ENCODE measurements at places on chromosomes 1 and 21.

- no peak for DNase-seq
These were observed 29.8 kb downstream of the SOAT1 start for GRCh38 chr1:179323436-179323835.

- DNase-seq = peak; percentile 61
These were observed 36.6 kb downstream of the PTGS2 start for GRCh38 chr1:186643614-186644013.

DNA sequence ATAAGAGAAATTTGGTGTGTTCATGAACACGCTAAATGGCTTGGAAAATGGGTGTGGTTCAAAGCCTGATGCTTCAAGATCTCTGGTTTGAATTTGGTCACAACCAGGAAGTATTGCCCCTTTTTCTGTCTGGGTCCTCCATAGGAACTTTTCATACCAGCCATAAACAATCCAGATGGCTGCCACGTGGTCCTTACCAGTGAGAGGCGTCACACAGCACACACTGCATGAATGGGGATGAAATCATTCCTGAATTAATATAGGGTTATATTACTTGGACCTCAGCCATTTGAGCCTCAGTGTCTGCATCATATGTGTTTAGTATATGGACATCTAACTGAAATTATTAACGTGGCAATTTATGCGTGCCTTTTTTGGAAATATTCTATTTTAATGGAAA, 64.0 kb downstream of the PRRX1 start:
- DNase-seq = peak; percentile 81

DNA sequence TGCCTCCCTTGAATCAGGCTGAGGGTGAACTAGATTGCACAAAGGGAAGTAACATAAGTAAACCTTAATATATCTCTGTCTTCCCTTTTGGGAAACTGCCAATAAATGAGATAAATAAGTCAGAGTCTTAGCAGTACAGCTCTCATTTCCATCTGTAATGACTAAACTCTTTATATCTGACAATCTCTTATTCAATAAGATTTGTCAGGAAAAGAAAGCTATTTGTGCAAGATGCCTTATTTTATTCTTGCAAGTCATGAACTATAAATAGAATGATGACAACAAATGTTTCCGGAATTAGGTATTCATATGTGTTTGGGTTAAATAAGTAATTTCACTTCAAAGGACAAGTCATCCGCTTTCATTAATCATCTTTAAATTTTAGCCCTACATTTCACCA, 229.2 kb downstream of the PTGER3 start:
- peak; percentile 14 for DNase-seq

Measured in fibroblast of skin of scalp (primary cell).